ENCODE measurements at places on chromosomes 4 and X. TPM values are rescaled to one million over a fixed set of nuclear protein-coding genes. Genes with fewer than 3 reads are reported as not detected.

Gene CSAG1
- not detected for total RNA-seq

Gene SLC10A3
- total RNA-seq, result 54.4 TPM

Gene ASMT
- total RNA-seq, result not detected

Gene SPANXC
- not detected for total RNA-seq

Gene DGKK
- total RNA-seq, result not detected

Gene NIPAL1
- total RNA-seq, result 2.7 TPM

Gene PDCL2
- total RNA-seq, result not detected

Gene TCEAL9
- 140 TPM for total RNA-seq

Gene SLC49A3
- total RNA-seq, result 1.4 TPM

Gene PPP1R2C
- not detected for total RNA-seq

Gene GLUD2
- 0.92 TPM for total RNA-seq

Gene UGT2B15
- not detected for total RNA-seq

Gene PLAC8
- total RNA-seq, result not detected

Gene XAGE3
- total RNA-seq, result not detected

Gene GRID2
- 0.32 TPM for total RNA-seq

Gene MAGEB3
- total RNA-seq, result not detected

Gene LANCL3
- 0.83 TPM for total RNA-seq

Gene CT45A3
- not detected for total RNA-seq

Gene EGF
- total RNA-seq, result 11.3 TPM

Gene CT45A10
- not detected for total RNA-seq

Gene GPR119
- not detected for total RNA-seq

Gene PRAF2
- 19.3 TPM for total RNA-seq

Gene PLP2
- total RNA-seq, result 4.8 TPM

Gene PAGE1
- not detected for total RNA-seq

Gene RAI2
- total RNA-seq, result not detected

Data from smooth muscle cell of the umbilical artery (primary cell).